ENCODE measurements at places on chromosomes 11 and 22. TPM values are rescaled to one million over a fixed set of nuclear protein-coding genes. Genes with fewer than 3 reads are reported as not detected.
A peak's percentile ranks its signal among the peaks of the same experiment; 100 is the strongest.

DNA sequence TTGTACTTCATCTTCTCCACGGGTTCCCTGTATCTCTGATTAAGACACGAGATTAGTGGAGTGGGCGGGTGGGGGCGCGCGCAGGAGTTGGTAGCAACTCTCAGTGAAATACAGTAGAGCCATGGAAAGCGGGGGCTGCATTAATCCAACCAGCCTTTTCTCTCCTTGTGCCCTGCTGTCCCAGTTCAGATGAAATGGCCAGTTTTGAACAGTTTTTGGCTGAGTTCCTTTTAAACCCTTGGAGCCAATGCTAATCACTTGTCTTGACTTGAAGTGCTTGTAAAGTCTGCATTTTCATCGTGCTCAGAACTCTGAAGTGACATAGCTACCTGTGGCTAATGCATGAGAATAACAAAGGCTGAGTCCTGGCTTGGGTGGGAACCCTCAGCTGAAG is 734 bp upstream of the TMEM123 start:
- DNase-seq = no peak

DNA sequence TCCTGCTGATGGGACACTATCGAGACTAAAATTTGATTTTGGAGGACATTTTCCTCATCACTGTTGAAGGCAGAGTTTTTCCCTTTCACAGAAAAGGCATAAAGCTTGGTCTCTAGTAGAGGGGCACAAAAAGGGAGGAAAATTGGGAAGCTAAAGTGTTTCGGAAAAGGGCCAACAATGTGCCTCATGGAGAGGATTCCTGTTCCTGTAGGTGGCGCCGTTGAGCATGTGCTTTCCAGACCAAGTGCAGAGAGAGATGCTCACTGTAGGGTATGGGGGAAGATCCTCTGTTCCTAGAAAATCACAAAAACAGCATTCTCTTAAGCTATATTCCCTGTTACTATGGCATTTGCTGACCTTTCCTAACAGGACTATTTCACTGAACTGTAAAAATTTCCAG is 18.4 kb upstream of the OR4C5 start:
- no peak for DNase-seq

DNA sequence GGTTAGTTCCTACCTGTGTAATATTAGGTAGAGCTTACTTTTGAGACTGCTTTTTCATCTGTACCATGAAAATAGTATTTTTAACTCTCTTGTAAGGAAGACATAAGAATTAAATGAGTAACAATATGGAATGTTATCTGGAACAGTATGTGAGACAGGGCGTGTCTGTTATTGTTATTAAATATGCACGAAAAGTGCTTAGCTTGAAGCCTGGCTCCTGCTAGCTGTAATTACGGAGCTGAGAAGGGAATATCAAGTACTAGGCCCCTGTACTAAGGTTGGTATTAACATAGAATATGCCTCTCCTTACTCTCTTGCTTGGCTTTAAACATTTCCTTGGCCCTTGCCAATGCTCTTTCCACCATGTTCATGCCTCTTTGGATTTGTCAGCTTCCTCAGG is 194.0 kb downstream of the FAM76B start:
- no peak for DNase-seq

DNA sequence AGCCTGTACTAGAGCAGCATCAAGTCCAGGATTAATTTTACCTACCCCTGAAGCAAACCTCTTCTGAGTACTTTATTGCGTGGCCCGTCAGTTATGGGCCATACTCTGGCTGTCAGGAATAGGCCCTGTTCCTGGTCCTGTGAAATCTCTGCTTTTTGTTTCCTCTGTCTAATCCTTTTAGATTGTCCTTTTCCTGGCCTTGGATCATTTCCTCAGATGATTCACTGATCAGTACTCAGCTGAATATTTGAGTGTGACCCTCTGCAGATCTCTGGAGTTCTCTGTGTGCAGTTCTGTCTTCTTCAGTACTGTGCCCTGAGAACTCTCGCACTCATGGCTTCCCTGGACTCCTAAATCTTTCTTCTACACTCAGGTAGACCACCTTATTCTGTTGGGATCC is 123.5 kb downstream of the UVRAG start:
- DNase-seq = no peak

DNA sequence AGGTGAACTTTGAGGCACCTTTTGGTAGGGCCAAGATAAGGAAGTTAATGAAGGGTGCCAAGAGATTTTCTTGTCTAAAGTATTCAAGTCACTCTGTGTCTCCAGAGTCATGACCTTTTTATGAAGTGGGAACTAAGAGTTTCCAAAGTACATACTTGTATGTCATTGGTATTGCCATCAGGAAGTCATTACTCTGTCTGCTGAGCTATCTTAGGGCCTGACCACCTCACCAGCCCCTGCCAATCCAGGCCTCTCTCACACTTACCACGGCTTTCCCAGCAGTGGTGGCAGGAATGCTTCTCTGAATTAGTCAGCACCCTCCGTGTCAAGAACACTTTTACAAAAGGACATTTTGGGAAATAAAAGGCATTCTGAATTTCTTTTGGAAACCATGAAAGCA is 192.8 kb upstream of the MTNR1B start:
- no peak for DNase-seq

DNA sequence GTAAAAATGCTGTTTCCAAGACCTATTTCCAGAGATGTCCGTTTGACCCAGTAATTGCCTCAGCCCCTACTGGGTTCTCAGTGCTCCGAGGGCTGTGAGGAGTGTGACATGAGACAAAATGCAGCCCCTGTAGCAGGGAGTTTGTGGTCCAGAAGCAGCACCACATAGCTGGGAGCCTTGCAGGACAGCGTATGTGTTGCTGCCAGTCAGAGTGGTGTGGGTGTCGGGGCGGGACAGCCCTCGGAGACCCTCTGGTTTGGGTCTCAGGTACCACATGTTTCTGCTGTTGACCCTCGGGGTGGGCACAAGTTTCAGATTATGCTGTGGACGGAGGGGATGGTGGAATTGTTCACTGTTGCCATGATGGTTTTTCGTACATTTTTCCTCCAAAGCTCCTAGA is 17.2 kb downstream of the TBC1D22A start:
- no peak for DNase-seq

- DNase-seq = no peak
Observed at GRCh38 chr22:39291523-39291922, 27.9 kb downstream of the RPL3 start.

GRCh38 chr11:106280036-106280435 is 202.6 kb downstream of the AASDHPPT start:
- DNase-seq = peak; percentile 77

DNA sequence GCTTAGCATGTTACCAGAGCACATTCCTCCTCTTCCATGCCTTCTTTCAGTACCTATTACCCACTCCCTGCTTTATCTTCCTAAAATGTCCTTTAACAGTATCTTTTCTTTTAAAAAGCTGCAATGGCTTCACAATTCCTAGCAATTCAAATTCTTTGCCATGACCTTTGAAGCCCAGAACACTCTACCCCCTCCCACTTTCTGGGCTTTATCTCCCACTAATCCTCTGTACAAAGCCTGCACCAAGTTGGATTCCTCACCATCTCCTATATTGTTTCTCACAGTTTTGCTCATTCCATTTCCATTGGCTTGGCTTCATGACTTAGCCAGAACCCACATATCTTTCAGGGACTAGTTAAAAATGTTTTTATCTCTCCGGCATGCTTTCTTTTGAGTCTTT is 80.9 kb downstream of the FAM76B start:
- no peak for DNase-seq

- no peak for DNase-seq
Observed at GRCh38 chr11:68215524-68216170, 2.6 kb upstream of the KMT5B start.

DNA sequence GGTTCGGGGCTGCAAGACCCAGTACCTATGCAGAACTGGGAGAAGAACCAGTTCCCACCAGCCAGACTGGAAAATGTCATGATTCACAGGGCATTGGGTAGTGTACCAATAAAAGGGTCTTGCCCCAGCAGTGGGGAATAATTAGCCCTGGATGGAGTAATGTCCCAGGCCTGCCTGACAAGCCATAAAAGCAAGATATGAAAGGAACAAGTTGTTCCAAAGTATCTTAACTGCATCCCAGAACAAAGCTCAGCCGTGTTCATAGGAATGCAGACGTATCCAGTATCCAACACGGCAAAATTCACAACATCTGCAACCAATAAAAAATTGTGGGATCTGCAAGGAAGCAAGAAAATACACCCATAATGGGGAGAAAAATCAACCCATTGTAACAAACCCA is 47.9 kb downstream of the ASCL2 start:
- DNase-seq = no peak

- DNase-seq = no peak
Observed at GRCh38 chr11:2868506-2869133, 17.0 kb downstream of the CDKN1C start.

DNA sequence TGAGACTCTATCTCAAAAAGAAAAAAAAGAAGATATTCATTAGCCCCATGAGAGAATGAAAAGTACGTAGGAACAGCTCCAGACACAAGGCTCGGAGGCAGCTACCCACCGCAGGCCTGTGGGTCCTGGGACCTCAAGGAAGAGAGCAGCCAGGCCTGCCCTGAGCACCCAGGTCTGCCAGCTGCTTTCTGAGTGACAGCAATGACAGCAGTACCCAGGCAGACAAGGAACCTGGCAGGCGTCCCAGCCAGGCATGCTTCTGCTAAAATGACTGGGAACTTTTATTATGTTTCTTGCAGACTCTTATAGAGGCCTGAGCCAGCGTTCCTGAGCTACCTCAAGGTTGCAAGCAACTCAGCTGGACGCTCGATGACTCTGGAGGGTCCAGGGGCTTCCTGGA is 31.6 kb downstream of the CPT1A start:
- DNase-seq = peak; percentile 17

DNA sequence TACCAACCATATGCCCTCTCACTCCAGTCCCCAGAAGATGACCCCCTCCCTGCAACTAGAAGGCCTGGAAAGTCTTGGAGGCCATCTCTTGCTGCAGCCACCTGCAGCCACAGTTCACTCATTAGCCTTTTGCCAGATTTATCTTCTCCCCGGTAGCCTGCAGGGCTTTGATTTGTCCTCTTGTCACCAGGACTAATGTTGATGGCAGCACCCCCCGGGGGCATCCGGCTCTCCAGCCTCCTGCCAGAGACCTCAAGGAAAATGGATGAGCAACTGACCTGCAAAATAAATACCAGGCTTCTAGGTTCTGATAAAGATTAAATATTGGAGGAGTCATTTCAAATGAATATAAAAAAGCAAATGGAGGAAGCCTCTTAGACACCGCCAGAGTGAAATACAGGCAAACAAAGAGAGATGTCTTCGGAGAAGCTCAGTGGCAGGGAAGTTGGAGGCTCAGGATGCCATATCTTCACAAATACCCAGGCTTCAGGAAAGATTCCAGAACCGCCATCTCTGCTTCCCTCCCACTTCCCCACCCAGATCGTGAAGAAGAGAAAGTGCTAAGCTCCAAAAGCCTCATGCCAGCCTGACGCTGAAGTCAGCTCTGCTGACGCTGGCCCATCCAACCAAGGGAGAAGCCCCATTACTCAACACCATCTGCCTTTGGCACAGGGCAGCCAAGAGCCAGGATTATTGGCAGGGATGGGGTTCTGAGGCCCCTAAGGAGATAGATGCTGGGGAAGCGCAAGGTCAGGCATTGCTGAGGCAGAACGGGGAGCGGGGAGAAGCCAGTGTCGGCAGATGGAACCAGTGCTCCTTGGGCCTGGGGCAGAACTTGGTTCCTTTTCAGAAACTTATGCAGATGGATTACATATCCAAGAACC is 362.7 kb downstream of the CADM1 start:
- no peak for DNase-seq

GRCh38 chr22:19844377-19845053 is 10.2 kb downstream of the GNB1L start:
- DNase-seq = peak; percentile 63

GRCh38 chr11:64339754-64340408 is at the start of gene CCDC88B:
Gene CCDC88B, plus strand, starts transcription at chr11:64340204. Its CDS starts 63 bp downstream, at chr11:64340267.
- no peak for DNase-seq

GRCh38 chr22:43985532-43985931 is 30.3 kb downstream of the SAMM50 start:
- no peak for DNase-seq

DNA sequence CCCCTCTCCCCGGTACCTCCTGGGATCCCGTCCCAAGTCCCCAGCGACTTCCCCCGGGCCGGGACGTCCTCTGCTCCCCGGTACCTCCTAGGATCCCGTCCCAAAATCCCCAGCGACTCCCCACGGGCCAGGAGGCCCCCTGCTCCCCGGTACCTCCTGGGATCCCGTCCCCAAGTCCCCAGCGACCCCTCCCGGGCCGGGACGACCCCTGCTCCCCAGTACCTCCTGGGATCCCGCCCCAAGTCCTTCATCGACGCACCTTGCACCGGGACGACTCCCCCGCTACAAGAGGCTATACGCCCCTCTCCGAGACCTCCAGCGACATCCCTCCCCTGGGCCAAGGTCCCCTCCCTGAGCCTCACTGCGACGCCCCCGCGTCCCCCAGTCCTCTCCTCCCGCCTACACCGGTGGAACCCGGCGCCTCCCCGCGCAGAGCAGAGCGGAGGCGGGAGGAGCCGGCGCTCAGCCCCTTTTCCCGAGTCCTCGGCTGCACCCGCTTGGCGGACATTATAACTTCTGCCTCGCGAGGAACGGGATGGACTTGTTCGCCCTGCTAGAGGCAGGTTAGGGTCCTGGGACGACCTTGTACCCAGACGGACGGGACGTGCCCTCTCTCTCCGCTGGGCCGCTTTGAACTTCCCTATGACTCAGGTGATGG is 912 bp downstream of the KREMEN1 start:
- peak; percentile 49 for DNase-seq

DNA sequence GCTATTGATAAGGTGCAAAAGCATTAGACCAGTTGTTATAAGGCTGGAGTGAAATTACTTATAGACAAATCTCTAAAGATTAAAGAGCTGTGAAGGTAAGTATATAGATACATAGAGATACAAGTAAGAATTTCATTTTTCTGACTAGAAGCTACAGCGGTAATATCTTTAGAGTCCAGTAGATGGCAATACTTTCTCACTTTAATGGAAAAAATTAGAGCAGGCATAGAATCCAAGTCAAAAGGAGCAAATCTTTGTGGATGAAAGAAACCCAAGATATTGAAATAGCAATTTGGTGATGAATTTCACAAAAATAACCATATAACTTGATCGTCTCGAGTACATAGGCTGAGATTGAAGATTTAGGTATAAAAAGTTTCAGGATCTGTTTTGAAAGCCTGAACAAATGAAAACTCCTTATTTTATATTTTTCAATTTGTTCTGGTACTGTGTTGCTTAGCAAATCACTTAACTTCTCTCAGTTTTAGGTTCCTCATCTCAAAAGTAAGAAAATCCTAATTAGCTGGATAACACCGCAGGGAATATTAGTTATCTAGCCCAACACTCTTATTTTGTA is 81.9 kb downstream of the UVRAG start:
- DNase-seq = peak; percentile 70

DNA sequence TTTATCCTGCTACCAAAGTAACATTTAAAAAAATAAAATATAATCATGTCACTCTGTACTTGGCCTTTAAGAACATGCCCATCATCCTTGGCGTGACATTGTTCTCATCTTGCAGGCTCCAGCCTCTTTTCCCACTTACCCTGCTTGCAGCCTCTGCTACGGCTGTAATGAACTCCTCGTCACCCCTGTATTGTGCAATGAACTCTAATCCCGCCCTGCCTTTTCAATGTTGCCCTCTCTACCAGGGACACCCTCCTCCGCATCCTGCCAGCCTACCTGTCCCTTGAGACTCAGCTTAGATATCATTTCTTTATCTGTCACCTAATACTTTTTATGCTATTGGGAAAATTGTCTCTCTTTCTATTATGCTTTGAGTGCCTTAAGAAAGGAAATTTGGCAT is 12.6 kb upstream of the MMP20 start:
- DNase-seq = peak; percentile 1

KMT5B gene
- total RNA-seq = 54.2 TPM

C11orf91 gene
- total RNA-seq = 2.2 TPM

MFNG gene
- 20.7 TPM for total RNA-seq

PPP6R3 gene
- 224 TPM for total RNA-seq

All from umbilical cord (tissue), 2 donors.